Posterior cingulate gyrus (tissue), 11 donors: ENCODE measurements at places on chromosomes 1 and 21.

- DNase-seq, result no peak
These were observed 94.7 kb downstream of the CSMD2 start for GRCh38 chr1:34070201-34070836.

DNA sequence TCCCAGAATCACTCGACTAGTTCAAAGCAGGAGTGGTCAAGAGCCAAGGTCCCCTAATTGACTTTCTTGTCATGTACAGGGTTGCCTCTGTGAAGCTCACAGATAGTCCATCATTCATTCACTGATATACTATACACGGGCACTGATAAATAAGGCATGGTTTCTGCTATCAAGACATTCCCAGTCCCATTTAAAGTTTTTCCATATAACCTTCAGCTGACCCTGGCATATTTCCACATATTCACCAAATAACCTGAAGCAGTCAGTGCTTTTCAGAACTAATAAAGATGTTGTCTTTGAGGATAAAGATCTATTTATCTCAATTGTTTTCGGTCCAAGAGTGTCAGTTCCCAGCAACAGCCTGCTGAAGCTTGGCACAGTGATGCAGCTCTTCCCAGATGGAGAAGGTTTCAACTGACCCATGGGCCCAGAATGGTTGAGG is 173.4 kb downstream of the ZZZ3 start:
- no peak for DNase-seq

DNA sequence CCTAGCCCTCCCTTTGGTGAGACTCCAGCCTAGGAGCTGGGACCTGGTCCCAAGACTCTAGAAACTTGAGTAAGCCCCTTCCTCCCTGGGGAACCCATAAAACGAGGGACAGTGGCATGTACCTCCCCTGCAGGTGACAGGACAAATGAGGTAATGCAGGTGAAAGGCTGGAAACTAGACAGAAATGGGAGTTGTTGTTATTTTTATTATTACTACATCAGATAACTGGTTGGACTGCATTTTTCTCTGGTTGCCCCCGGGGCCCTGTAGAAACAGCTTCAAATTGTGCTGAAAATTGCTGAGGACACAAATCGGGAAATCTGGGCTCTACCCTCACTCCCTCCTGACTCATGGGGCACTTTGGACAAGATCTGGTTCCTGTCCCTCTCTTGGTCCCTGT is 132.3 kb upstream of the WNT4 start:
- no peak for DNase-seq

GRCh38 chr1:57377339-57378139 is 46.3 kb downstream of the DAB1 start:
- no peak for DNase-seq

DNA sequence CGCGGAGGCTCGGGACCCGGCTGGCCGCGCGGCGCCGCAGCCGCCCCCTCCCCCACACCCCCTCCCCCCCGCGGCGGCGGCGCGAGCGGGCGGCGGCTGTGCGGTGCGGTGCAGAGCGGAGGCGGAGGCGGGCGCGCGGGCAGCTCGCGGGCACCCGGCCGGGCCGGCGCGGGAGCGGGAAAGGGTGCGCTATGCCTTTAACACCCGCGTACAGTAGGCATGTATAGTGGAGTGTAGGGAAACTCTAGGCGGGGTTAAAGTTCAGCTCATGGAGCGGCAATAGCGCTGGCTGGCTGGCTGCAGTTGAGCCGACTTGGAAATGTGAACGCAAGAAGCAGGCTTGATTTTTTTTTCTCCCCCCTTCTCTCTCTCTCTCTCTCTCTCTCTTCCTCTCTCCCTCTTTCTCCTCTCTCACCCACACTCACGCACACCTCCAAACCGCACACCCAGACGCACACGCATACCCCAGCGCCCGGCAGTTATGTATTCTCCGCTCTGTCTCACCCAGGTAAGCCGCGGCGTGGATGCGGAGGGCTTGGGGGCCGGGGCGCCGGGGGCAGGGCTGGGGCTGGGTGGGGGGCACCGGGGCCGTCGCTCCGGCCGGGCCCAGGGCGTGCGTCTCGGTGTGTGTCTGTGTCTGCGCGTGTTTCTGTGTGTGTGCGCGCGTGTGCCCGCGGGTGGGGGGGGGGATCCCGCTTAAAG is at the start of gene NFIA:
Gene NFIA (plus strand): TSS at position 251 of the 702 bp plus-strand sequence.
- DNase-seq, result peak; percentile 91

DNA sequence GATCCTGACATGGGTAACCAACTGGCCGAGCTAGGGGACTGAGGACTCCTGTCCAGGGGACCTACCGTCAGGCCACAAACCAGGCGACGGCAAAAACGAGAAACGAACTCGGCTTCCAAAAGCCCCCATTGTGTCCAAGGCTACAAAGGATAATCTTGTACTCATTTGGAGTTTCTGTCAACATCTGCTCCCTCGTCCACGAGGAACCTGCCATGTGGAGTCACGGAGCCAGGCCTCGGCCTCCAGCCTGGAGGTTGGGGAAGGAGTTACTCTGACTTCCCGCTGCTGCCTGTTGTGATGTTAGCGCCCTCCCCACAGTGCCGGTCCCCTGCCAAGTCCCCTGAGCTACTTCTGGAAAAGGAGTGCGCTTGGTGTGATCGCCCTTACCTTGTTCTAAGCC is 7.3 kb downstream of the KRTAP10-1 start:
- DNase-seq, result no peak

GRCh38 chr1:36014722-36015220 is 69.1 kb upstream of the TEKT2 start:
- DNase-seq, result no peak

- DNase-seq, result no peak
These were observed 95.1 kb downstream of the RERE start for GRCh38 chr1:8722366-8722765.

GRCh38 chr1:100322436-100323211 is 29.7 kb upstream of the CDC14A start:
- no peak for DNase-seq

GRCh38 chr1:172957491-172957890 is 93.2 kb downstream of the TNFSF18 start:
- no peak for DNase-seq

DNA sequence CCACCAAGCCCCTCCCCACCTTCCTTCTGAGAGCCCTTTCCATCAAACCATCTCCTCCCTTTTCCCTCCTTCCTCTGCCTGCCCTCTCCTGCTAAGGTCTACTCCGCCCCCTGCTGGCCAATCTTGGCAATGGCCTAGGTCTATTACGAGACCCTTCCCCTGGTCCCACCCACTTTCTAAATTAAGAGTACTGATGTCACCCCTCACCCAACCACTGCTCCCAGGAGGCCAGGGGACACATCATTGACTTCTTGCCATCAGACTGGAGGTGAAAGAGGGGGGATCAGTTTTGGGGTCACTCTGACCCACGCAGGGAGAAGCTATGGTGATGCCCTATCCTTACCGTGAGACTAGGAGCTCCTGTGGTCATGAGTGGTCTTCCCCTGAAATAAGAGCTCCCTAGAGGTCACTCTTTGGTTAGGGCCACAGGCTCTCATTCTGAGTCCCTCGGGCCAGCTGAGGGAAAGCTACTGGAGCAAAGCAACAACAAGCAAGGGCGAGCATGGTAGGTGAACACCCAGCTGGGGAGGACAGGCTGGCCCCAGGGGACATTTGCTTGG is 34.6 kb upstream of the S100A7 start:
- no peak for DNase-seq

GRCh38 chr21:42550817-42551216 is 37.2 kb downstream of the SLC37A1 start:
- DNase-seq, result no peak

- no peak for DNase-seq
These were observed 384.7 kb downstream of the LRRIQ3 start for GRCh38 chr1:73813236-73813635.

DNA sequence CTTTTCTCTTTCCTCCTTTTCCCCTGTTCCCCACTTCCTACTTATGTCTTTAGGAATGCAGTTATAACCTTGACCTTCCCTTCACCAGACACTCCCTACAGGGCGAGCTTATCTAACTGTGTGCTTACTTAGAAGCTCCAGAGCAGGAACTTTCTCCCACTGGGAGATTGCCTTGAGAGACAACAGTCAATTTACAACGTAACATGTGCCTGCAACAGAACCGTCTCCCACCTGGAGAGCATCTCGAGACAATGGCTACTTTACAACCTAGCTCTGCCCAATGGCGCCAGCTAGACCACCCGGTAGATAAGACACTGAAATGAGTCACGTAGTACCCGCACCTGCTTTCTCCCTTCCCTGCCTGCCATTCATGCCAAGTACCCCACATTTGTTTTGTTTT is 16.7 kb downstream of the HMGN1 start:
- no peak for DNase-seq

GRCh38 chr1:1318131-1318652 is 6.3 kb downstream of the INTS11 start:
- peak; percentile 90 for DNase-seq

DNA sequence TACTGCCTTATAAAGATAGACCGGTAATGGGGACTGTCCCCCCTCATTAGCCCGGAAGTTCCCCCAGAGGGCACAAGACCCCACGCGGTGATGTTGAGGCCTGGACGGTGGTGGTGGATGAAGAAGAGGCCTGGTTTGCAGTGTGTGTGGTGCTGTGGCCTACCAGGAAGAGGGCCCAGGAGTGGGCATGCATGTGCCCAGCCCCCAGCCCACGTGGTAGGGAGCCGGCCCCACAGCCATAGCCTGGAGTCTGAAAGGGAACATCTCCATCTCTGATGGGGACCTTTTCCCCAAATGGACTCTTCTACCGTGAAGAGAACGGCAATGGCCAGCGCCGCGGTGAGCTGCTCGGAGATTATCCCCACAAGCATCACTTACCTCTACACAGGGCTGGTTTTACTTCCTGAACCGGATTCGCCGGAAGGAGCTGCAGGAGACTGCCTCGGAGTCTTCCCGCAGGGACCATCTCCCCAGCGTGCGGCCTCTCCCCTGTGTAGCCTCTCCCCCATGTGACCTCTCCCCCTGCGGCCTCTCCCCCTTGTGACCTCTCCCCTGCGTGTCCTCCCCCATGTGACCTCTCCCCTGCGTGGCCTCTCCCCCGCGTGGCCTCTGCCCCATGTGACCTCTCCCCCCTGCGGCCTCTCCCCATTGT is 20.6 kb downstream of the RRP1 start:
- no peak for DNase-seq

GRCh38 chr21:40208948-40209345 is 341.7 kb downstream of the PCP4 start:
- DNase-seq, result no peak
